CD4-positive, alpha-beta T cell treated with Interleukin-15 for 4 hours (primary cell): ENCODE measurements at places on chromosomes 6 and 20.

GRCh38 chr6:137307163-137307854 lies 88.1 kb upstream of the IFNGR1 start:
- DNase-seq: no peak

DNA sequence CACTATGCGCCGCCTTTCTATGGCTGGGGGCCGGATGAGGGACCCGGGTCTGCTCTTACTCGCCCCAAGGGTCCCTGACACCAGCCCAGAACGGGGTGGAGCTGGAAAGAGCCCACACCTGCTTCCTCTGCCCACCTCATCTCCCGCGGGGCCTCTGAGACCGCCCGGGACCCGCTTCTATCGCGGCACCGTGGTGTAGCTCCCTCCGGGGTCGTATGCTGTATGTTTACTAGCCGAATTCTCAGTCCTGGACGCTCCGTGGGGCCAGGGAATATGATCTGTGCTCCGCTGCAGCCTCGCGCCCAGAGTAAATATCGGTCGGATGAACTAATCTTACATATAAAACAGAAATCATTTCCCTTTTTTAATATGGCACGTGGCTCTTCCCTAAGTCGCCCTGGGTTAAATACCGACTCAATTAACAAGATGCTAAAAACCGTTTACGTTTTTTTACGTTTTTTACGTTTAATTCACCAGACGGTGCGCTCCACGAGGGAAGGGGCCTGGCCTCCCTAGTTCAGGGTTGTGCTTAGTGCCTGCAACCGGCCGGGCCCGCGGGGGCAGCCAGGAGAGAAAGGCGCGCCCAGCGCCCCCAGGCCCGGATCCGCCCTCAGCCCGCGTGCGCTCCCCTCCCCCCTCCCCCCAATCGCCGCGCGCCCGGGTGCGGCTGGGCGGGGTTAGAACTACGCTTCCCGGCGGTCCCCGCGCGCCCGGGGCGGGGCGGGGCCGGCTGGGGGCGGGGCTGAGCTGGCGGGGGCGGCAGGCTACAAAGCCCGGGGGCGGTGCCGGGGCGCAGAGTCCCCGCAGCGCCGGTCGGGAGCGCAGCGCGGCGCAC lies at the start of gene RBM38:
RBM38 (plus strand) TSS at position 793 of the 835 bp plus-strand sequence. CDS start 186 bp downstream, outside the sequence.
- DNase-seq: peak; percentile 67

DNA sequence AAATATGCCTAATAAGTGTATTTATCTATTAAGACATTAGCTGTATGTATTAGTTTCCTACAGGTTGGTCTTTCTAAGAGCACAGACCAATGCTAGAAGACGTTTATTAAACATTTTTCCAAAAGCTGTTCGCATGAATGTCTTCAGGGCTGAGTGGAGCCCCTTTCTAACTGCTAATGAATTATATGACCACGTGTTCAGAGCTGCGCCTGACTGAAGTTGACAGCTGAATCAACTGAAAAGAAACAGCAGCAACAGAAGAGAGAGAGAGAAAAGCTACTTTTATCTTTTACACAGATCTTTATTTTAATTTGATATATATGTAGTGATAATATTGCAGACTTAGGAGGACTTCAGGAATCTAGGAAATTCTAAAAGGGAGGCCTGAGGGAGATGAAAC lies 75.2 kb upstream of the ARID1B start:
- DNase-seq: no peak

DNA sequence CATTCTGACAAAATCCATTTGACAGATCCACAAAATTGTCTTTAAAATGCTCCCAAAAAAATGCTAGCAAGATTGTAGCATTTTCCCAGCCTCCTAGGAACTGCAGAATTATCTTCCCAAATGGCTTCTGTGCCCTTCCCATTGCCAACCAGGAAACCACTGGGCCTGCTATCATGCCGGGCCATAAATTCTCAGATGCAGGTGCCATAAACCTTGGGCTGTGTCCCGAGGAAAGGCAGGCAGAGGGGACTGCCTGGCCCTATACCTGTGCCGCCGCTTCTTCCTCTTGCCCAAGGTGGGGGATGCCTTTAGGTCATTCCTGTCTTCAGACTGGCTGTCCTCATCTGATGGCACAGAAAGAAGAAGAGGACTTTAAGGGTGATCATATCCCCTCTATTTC lies 2.8 kb downstream of the VSX1 start:
- no peak for DNase-seq

- DNase-seq: no peak
These were observed 11.4 kb downstream of the HMGCLL1 start for GRCh38 chr6:55567558-55567957.

DNA sequence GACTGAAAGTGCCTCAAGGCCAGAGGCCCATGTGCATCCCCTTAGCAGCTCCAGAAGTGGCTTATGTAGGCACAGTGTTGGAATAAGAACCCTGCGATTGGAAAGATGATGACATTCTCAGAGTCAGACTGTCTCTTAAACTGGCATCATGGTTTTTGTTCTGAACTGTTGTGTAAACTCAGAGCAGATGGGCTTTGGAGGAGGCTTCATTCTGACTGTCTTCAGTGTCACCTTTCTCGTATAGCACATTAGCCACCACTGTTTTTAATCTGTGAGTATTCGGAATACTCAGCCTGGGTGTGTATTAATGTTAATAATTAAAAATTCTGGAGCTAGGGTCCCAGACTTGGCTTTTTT lies 140.9 kb downstream of the JARID2 start:
- DNase-seq: no peak

DNA sequence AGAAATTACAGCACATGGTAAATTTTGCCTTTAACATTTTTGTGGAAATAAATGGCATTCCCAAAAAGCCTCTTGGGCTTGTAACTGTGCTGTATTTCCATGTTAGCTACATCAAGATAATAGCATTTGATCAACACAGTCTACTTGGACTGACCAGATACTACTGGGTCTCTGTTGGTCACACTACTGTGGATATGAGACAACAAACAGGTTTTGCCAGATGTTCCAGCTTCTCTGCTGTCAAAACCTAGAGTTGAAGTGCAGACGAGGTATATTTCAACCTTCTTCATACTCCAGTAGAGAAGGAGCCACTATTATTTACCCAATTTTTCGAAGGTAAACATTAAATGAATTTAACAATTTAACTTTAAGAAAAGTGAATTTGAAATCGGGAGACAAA lies 284.7 kb upstream of the CITED2 start:
- no peak for DNase-seq

DNA sequence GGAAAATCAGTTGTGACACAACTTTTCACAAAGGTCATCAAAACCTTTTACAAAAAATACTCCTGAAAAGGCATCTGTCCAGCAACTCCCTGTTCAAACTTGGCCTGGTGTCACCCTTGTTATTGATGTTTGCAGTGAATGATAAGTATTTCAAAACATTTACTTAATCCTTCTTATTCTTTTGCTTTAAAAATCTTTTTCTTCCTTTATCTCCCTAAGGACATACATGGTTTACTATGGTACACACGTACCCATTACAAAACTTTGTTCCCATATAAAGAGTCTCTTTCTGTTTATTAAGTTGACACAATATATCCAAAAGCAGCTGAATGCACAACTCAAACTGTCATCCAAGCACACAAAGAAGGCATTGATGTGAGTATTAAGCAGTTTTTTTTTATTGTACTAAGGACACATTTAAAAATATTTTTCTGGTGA lies 17.5 kb downstream of the GSTA2 start:
- no peak for DNase-seq

DNA sequence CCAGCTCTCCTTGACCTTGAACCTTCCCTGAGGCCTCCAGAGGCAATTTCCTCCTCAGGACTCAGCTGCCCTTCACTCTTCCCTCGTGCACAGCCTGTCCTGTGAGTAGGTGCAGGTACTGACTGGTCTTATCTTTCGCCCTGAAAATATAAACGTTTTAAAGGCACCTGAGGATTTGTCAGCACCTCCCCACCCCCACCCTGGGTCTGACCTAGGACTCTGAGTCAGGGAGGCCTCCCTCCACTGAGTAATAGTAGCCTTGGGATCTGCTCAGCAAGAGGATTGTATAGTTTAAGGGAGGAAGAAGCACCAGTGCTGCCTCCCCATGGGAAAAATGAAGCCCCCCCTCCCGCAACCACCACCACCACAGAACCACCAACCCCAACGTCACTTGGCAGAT lies 54.6 kb downstream of the PPARD start:
- no peak for DNase-seq

DNA sequence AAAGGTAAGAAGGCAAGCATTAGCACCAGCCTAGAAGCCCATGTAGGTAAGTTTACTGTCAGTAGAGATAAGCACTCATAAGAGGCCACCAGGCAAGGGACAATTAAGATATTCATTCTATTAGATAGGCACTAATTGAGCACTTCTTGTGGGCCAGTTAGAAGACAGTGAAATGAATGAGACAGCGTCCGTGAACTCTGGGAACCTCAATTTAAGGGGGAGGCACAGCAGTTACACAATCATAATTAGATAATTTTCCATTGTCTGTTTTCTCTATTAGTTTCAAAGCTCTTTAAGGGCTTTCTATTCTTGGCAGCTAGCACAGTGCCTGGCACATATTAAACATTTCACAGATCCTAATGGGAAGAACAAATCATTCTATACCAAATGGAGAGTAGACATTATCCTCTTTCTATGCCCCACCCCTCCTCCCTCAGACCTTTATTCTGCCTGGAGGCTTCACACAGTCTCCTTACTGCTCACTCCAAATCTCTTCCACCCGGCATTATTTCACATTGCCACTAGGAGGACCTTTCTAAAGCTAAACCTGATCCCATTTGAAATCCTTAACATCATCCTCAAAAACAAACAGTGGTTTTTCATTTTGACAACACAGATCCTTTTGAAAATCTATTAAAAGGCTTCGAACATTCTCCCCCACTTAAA lies 529.6 kb downstream of the ADGRB3 start:
- no peak for DNase-seq

GRCh38 chr6:118787724-118788423 lies 106.1 kb upstream of the ASF1A start:
- peak; percentile 35 for DNase-seq

GRCh38 chr20:57076152-57076652 lies 190.2 kb downstream of the BMP7 start:
- no peak for DNase-seq

DNA sequence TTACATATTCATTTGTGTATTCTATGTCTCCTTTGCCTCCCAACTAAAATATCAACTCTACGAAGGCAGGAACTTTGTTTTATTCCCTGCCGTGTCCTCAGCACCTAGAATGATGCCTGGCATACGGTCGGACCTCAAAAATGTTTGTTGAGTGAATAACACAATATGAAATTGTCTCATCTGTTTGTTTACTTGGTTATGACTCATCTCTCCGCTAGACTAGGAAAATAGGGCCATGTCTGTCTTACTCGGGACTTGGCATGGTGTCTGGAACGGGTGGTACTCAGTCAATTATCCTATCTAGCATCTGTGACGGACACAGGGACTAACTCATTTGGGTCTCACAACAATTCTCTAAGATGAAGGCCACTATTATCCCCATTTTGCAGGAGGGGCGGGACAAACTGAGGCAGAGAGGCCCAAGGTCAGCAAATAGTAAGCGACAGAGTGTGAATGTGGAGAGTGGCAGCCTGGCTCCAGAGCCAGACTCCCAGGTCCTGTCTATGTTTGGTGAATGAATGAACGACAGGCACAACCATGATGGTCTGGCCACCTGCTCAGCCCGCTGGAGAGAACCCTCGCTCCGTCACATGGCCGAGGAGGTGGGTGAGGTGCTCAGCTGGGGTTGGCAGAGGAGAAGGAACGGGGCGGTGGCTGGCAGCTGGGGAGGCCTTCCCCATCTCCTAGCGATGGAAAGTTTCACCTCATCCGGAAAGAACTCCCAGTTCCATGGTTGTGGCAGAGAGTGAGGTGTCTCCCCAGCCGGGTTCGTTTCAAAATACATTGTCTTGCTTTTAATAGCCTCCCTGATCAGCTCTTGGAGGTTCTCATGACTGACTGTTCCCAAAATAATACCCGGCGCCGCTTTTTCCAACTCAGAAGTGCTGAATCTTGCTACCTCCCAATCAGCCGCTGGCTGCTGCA lies 27.6 kb upstream of the NFATC2 start:
- DNase-seq: no peak

GRCh38 chr6:141133836-141134235 lies 998.9 kb upstream of the GJE1 start:
- no peak for DNase-seq

- DNase-seq: no peak
These were observed 23.4 kb downstream of the DYNLT1 start for GRCh38 chr6:158620963-158621693.

GRCh38 chr6:74170118-74170517 lies 474.1 kb downstream of the CD109 start:
- no peak for DNase-seq

GRCh38 chr20:13180986-13181889 lies 39.8 kb upstream of the ISM1 start:
- DNase-seq: no peak

- no peak for DNase-seq
These were observed 920 bp upstream of the WTAP start for GRCh38 chr6:159726255-159726917.

- DNase-seq: peak; percentile 24
These were observed 4.9 kb upstream of the UBE2J1 start for GRCh38 chr6:89357390-89357789.

- DNase-seq: no peak
These were observed 133.7 kb upstream of the TNFAIP3 start for GRCh38 chr6:137733372-137733771.

DNA sequence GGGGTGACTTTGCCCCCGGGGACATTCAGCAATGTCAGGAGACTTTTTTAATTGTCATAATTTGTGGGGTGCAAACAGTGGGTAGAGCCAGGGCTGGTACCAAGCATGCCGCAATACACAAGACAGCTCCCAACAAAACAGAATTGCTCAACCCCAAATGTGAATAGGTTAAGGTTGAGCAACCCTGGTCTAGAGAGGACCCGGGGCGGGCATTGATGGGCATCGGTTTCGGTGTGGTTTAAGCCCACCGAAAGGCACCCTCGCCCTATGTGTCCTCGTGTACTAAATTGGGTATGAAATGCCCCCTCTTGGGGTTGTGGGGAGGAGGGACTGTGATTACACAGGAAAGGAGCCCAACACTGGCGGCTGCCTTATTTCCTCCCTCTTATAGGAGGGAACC lies 36.0 kb downstream of the KIAA1755 start:
- no peak for DNase-seq

DNA sequence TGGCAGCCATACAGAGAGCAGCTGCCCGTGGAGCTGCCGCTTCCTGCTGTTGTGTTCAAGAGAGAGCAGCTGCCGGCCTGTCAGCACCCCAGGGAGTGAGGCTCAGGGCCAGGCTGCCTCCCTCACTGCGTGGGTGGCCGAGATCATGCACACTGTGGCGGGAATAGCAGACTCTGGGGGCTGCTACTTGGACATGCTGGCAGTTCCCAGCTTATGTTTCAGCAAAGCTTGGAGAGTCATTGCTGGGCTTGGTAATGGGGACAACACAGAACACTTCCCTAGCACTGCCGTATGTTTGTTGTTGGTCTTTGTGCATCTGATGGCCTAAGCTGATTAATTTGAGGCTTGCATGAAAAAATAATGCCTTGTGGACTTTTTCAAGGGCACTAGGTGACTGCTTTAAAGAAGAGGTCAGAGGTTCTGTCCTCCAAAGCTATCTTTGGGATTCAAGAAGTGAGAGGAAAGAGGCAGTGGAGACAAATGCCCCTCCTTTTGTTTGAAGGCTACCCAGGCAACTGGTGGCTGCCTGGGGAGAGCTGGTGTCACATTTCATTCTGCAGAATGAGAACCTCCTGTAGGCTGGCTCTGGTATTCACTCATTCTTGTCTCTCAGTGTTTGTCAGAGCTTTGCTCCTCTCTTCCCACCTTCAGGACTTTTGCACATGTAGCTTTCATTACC lies 18.8 kb downstream of the MRAP2 start:
- DNase-seq: no peak
